ENCODE measurements at places on chromosomes 6 and 20. TPM values are rescaled to one million over a fixed set of nuclear protein-coding genes. Genes with fewer than 3 reads are reported as not detected.

The C20orf96 gene
- total RNA-seq: 0.95 TPM

The FLRT3 gene
- 36.6 TPM for total RNA-seq

The TMEM74B gene
- total RNA-seq: 3.9 TPM

The GRM1 gene
- total RNA-seq: not detected

- DNase-seq: peak; percentile 21
Measured at GRCh38 chr6:157621406-157621805, 201.6 kb upstream of the SNX9 start.

GRCh38 chr6:83430611-83431544 lies at the start of gene ME1:
ME1 (minus strand) TSS chr6:83431051; CDS start chr6:83430954, 97 bp downstream.
- peak; percentile 81 for DNase-seq

DNA sequence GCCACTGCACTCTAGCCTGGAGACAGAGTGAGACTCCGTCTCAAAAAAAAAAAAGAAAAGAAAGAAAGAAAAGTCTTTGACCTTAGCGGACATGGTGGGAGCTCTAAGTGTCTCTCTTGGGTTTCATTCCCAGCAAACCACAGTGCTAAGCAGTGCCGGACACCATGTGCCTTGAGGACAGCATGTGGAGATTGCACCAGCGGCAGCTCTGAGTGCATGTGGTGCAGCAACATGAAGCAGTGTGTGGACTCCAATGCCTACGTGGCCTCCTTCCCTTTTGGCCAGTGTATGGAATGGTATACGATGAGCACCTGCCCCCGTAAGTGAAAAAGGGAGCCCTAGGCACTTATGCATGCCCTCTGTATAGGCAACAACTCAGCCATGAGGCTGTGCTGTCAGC lies 79.4 kb downstream of the GFRA4 start:
- DNase-seq: no peak

DNA sequence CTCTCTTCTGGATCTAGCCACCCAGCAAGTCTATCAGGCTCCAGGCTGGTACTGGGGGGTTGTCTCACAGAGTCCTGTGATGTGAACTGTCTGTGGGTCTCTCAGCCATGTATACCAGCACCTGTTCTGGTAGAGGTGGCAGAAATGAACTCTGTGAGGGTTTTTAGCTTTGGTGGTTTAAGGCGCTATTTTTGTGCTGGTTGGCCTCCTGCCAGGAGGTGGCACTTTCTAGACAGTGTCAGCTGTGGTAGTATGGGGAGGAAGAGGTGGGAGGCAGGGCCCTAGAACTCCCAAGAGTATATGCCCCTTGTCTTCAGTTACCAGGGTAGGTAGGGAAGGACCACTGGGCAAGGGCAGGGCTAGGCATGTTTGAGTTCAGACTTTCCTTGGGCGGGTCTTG lies 75.8 kb downstream of the SNAP91 start:
- no peak for DNase-seq

- DNase-seq: no peak
Measured at GRCh38 chr20:33229843-33230242, 6.0 kb upstream of the BPIFA1 start.

GRCh38 chr6:128204616-128205015 lies 303.8 kb upstream of the THEMIS start:
- no peak for DNase-seq

GRCh38 chr20:25040438-25040831 lies 17.5 kb downstream of the ACSS1 start:
- DNase-seq: no peak

DNA sequence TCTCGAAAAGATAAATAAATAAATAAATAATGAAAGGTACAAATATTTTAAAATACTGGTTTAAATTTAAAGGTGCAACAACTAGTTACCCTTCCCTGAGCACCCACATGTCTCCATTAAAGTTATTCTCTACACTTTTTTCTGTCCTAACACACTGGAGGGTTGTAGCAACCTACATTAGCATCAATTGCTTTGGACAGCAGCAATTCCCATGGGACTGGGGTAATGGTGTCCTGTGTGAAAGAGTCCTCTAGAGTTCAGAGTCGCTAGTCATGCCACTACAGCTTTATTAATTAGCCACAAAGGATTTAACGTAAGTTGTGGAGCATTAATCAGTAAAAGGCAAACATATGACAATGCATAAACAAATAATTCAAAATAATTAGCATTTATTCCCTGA lies 14.1 kb upstream of the CD24 start:
- DNase-seq: no peak

DNA sequence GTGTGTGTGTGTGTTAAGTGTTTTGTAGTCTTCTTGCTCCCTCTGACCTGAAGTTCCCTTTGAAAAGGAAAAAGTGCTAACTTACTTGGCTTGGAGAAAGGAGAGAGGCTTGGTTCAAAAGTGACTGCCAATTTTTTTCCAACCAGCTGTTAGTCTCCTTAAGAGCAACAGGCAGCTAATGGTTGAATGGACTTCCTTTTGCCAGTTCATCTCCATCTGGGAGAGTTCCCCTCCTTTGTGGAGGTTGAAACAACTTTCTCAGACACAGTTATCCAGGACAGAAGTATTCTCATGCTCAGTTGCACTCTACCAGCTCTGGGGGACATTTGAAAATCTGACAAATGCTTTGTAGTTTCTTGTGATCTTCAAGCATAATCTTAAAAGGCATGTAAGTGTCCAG lies 4.5 kb downstream of the RIPOR2 start:
- DNase-seq: no peak

- DNase-seq: no peak
Measured at GRCh38 chr6:46056906-46057529, 41.4 kb upstream of the CLIC5 start.

All from suprapubic skin (tissue), 4 donors.